ENCODE measurements at places on chromosomes 7 and 10.

DNA sequence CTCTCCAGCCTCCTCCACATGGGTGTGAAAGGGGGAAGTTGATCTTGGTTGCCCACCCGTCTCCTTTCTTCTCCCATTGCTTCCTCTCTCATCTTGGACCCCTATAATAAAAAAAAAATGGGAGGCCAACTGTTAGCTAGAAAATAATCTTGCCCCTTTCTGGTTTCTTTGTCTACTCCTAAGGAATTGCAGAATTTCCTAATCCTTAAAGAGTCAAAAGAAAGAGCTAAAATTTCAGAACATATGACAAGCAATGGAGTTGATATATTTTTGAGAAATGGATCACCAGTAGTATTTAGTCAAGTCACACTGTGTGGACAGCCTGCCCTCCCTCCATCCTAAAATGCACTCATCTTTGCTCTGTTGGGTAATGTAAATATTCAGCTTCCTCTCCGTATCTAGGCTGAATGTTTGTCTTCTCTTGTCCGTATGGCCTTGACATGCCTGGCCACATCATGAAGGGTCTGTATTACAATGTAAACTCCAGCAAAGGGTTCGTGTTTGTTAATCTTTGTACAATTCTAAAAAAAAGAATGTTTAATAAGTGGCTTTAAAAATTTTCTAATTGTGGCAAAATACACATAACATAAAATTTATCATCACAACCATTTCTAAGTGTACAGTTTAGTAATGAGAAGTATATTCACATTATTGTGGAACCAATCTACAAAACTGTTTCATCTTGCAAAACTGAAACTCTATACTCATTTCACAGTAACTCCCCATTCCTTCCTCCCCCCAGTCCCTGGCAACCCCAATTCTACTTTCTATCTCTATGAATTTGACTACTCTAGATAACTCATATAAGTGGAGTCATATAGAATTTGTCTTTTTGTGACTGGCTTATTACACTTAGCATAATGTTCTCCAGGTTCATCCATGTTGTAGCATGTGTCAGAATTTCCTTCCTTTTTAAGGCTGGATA, 71.5 kb downstream of the ZNF92 start:
- DNase-seq = peak; percentile 29

DNA sequence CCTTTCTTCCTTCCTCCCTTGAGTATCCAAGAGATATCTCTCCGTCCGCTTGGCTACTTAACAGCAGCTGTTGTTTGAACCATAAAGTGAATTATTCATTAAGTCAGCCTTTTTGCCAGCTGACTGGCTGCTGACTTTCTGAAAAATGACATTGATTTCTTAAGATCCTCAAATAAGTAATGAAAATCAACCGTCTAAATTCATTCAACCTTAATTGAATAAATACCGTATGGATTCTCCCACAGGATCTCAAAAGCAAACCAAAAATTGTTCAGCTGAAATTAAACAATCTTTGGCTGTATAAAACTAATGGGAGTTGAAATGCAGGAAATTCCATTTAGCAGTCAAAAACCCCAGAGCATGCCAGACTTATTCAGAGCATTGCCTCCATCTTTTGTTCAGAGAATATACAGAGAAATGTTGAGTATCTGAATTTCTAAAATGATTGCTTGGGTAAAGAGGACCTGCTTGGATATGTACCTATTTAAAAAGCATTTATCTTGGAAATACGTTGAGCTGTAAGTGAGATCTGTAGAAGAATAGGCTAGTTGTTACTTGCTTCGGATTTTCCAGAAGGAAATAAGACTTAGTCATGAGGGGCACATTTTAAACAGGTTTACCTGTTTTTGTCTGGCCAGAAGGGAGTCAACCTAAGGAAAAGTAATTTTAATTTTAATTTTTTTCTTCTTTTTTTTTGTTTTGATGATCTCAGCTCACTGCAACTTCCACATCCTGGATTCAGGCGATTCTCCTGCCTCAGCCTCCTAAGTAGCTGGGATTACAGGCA, 136.2 kb downstream of the PLXDC2 start:
- DNase-seq = no peak

GRCh38 chr10:35000936-35001335, 89.2 kb downstream of the CUL2 start:
- peak; percentile 67 for DNase-seq

GRCh38 chr7:149713061-149713730, 60.2 kb downstream of the ZNF467 start:
- no peak for DNase-seq

DNA sequence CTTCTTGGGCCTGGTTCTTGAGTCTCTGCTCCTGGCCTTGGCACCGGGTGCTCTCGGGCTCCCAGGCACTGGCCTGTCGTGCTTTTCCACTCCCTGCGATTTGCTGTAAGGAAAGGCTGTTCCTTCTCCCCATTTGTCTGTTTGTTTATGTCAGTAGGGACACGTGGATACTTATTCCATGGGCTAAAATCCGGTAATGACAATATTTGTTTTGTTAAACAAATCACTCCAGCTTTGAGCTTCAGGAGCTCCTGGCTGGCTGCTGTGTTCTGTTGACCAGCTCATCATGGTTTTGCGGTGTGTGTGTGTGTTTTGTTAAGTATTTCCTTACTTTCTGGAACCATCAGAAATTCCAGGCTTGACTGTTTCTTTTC, 17.5 kb upstream of the JAKMIP3 start:
- DNase-seq = no peak

DNA sequence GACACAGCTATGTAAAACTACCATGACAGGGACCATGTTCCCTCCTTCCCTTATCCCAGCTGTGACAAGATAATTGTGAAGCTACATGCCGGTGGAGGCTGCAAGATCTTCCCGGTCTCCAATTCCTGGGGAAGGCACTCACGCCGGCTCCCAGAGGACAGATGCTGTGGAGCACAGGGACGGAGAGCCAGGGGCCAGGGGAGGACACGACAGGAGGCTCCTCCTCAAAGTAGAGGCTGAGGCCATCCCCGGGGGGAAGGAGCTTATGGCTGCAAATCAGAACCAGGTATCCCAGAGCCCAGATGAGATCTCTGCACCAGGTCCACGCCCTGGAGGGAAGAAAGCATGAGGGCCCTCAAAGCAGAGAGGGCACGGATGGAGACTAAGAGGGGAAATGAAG, 286.2 kb downstream of the TCERG1L start:
- DNase-seq = no peak

- no peak for DNase-seq
These were observed 41.8 kb downstream of the VIPR2 start for GRCh38 chr7:159102681-159103381.

GRCh38 chr10:128979405-128979804, 487.6 kb upstream of the MGMT start:
- no peak for DNase-seq
